Stimulated activated CD4-positive, alpha-beta T cell treated with anti-CD3 and anti-CD28 coated beads, Interleukin-12 subunit alpha, Interleukin-12 subunit beta, amount 100 ng/mL, for 48 hours (primary cell): ENCODE measurements at places on chromosomes 5 and 9.

- no peak for DNase-seq
Observed at GRCh38 chr5:9231842-9232241, 314.0 kb downstream of the SEMA5A start.

GRCh38 chr9:108184009-108184408, 671.8 kb downstream of the ACTL7B start:
- DNase-seq, result no peak

GRCh38 chr5:156595132-156595787, 254.8 kb upstream of the PPP1R2B start:
- no peak for DNase-seq

DNA sequence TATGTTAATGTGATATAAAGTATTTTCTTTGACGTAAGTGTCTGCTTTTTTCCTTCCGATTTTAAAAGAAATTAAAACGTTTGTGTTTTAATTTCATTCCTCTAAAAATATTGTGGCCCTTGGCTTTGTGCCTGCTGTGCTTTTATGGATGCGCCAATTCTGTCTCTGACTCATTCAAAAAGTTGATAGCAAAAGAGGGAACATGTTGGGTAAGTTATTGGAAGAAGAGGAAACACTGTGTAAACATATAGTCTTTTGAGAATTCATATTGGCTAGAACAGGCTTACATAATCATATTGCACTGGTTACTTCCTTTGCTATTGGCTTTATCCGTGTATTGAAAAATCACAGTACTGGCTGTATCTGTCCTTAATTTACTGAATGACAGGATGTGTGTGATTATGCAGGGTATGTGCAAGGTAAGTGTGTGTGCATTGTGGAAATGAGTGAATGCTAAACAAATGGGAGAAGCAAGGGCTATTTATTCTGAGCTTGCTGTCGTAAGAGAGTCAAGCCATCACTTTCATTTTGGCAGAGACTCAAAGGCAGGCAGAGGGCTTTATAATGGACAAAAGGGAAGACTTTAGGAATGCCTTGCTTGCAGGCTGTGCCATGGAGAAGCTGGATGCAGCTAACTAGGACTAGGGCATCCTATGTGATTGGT, 67.8 kb downstream of the SGCD start:
- DNase-seq, result no peak

DNA sequence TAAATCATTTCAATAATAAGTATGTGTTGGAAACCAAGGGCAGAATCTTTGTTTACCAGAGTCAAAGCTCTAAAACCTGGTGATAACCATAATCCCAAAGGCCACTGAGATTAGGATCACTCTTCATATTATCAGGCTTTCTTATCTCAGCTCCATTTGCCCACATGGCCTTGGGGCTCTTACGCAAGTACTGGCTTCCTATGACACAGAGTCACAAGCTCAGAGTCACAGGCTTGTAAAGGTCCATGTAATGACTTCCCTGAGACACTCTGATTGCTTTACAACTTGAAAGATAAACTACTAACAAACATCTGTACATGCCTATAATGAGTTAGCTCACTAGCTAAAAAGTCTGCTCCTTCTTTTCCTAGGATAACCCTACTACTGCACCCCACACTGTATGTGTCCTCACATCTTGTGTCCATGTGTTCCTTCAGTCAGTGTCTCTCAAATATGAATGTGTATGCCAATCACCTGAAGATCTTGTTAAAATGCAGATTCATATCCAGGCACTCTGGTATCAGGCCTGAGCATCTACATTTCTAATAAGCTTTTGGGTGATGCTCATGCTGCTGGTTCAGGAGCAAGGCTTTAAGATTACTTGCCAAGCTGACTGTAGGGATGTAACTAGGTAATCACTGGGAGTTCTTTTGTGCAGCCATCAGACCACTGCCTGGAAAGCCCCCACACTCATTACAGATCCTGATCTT, 28.4 kb downstream of the SEMA6A start:
- DNase-seq, result no peak

DNA sequence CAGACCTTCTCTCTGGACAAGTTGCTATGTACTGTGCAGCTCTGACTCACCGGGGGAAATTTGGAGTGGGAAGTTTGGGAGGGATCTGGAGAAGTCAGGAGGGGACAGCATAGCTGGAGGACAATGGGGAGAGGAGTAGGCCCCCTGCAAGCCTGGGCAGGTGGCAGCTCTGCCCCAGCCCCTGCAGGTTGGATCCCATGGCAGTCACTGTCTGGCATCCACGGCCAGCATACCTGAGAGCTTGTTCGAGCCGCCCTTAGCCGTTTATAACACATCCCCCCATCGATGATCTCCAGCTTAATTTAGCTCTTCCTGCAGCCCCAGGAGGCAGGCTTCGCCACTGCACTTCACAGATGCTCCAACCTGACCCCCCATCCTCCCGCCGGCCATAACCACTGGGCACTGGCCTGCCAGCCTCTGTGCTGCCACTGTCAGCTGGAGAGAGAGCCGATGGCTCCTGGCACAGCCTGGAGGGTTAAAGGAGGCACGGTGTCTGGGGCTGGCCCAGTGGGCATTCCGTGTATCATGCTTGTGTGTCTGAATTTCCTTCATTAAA, 57.7 kb upstream of the RNU6ATAC start:
- no peak for DNase-seq

DNA sequence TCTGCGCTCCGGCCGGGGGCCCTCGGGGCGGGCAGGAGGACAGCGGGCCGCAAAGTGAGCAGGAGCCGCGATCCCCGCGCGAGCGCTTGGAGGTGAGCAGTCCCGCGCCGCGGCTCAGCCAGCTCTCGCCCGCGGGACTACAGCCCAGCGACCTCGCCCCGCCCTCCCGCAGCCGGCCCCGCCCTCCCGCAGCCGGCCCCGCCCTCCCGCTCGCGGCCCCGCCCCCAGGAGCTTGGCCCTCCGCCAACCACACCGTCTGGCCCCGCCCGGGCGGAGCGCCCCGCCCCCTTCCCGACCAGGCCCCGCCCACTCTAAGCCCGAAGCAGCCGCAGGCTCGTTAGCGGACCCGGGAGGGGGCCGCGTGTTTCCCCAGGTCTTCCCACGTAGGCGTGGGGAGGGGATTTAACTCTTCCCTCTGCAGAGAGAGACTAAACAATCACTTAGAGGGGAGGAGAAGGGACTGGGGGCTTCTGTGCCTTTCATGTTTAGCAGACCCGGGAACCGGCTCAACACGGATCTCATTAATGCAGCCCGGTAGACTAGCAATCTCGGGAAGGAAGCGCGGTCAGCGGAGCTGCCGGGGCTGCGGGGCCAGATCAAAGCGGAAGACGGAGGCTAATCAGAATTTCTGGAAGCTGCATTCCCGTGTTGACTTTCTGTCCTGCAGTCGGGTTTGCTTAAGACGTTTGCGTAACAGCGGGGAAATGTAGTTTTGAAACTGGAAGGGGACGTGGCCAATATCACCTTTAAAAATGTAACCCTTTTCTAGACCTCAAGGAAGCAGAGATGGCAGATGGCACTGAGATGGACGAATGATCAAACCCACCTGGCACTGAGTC, at the start of gene MYO10:
Gene MYO10 (minus strand): TSS at position 139 of the 839 bp plus-strand sequence. CDS start 480 bp downstream, outside the sequence.
- peak; percentile 64 for DNase-seq

DNA sequence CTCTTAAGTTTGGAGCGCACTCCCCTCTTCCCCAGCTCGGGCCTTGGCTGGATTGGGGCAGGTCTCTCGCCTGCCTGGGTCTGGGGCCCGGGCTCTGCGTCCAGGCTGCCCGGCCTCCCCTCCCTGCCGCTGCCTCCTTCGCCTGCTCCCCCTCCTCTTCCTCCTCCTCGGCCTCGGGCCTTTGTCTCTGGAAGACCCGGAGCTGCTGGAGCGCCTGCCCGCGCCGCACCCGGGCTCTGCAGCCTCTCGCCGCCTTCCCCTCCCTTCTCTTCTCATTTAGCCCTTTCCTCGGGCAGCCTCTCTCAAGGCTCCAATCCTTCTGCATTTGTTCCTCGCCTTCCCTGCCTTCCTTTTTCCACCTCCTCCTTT, 218.5 kb downstream of the C9orf50 start:
- no peak for DNase-seq

DNA sequence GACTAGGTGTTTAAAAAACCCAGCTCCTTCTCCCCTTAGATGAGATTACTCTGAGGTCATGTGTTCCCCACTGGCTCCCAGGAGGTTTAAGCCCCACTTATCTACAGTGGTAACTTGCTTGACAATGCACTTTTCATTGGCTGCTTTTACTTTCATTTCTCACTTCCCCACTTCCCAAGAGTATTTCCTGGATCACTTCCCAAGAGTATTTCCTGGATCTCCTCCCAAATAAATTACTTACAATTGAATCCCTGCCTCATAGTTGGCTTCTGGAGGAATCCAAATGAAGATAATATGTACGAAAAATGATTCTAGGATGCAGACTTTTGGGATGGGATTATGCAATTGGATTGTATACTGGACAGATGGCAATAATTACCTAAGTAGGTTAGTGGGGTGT, 47.1 kb upstream of the CHSY3 start:
- DNase-seq, result no peak

DNA sequence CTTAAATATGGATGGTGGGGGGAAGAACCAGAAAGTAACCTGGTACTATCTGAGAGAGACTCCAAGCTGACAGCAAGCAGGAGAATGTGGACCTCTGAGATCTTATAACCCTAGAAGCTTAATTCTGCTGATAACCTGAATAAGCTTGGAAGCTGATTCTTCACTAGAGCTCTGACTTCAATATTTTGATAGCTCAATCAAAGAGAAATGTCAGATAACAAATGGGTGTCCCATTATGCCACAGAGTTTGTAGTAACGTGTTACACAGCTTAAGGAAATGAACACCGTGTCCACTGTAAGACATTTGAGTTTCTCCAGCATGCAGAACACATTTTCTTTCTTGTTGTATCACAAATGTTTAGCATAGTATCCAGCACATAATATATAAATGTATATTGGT, 626.7 kb downstream of the CDH12 start:
- DNase-seq, result no peak

DNA sequence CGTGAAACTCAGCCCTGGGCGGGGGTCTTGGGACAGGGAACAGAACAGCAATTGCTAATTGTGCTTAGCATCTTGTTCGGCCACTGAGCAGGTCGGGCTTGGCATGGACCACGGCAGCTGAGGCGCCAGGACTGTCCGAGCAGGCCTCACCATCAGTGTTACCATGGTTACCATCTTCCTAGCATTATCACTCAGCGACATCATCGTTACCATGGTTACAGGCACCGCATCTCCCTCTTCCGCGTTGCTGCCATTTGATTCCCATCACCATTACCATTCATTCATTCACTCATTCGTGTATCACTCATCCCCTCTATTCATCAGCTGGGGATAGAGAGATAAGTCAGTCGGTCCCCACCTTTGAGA, 81.0 kb upstream of the ZBTB43 start:
- DNase-seq, result no peak

- no peak for DNase-seq
Observed at GRCh38 chr5:10563110-10563944, 543 bp upstream of the ANKRD33B start.

GRCh38 chr5:2666081-2666480, 85.4 kb downstream of the IRX2 start:
- DNase-seq, result no peak

DNA sequence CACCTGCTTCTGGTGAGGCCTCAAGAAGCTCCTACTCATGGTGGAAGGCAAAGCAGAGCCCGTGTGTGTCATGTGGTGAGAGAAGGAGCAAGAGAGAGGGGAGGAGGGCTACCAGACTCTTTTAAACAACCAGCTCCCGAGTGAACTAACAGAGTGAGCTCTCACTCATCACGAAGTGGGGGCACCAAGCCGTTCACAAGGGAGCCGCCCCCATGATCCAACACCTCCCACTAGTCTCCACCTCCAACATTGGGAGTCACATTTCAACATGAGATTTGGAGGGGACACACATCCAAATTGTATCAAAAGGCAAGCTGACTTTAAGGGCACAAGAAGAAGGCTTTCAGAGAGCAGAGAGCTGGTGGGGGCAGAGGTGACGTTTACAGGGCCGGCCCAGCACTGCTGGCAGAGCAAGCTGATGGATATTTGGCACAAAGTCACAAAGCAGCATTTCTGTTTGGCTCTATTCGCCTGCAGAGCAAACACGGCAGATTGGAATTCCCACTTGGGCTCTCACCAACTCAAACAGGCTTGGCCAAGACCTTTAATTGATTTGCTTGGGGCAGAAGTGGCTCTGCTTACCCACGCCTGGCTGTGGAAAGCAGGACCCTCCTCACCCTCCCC, 20.0 kb downstream of the PITX1 start:
- no peak for DNase-seq

DNA sequence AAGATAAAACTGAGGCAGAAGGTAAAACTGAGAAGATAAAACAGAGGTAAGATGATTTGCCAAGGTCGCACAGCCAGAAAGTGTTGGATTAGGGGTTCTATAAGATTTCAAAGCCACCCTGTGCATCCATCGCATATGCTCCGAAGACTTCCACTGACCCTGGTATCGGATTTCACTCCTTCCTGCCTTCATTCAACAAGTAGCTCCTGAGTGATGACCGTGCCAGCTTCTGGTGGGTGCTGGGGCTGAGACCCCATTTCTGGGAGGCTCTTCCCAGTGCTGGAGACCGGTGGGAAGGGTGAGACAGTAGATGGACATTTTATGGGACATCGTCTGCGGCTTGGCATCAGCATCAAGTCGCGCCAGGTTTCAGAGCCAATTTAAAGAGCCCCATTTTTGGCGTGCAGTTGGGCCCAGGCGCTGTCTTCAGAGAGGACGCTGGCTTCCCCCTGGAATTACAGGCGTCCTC, 53.7 kb upstream of the DAB2IP start:
- no peak for DNase-seq

DNA sequence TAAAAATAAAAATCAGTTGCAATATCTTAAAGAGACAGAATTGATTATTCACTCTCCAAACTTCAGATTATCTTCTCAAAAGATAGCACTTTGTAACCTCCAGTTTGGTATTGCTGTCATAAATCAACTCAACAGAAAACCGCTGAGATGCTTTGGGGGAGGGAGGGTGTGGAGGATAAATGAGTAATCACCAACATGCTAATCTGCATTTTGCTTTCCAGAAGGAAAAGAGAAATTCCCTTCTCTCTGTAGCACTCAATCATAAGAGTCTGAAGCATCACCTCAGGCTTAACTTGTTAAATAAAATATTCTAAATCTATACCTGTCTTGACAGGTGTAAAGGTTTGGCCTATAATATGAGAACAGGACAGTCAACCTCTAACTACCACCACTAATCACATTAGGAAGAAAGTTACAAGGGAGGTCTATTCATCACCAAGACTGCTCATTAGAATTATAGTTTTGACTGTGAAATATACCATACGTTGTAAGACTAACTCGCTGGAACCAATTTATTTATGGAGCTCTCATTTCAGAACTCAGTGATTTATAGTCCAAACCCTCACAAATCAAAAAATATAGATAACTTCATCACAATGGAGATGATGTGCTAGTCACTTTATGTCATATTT, 89.0 kb downstream of the PIK3R1 start:
- no peak for DNase-seq

- DNase-seq, result no peak
Observed at GRCh38 chr9:69176471-69177171, 2.5 kb downstream of the TJP2 start.
